ENCODE measurements at places on chromosomes 4 and X.

GRCh38 chrX:87064502-87064901 is 453.1 kb upstream of the KLHL4 start:
- DNase-seq, result no peak

- DNase-seq, result no peak
Observed at GRCh38 chrX:370244-370962, 16.3 kb downstream of the PPP2R3B start.

- DNase-seq, result no peak
Observed at GRCh38 chr4:185513489-185514181, 21.7 kb downstream of the PDLIM3 start.

DNA sequence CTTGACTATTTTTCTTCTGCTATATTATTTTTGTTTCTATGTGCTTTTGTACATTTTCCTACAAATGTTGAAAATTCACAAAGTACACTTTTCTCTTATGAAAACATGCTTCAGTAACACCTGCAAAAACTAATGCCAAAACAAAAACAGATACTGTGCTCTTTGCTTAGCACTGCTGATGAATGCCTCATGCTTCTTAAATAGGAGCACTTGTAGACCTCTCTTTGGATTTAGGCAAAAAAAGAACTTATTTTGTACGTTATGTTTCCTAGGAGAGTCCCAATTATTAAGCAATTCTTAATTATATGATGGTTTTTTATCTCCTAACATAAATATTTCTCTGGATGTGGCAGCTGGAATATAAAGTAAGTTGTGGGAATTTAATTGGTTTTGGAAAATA is 285.0 kb upstream of the ARSJ start:
- DNase-seq, result no peak

DNA sequence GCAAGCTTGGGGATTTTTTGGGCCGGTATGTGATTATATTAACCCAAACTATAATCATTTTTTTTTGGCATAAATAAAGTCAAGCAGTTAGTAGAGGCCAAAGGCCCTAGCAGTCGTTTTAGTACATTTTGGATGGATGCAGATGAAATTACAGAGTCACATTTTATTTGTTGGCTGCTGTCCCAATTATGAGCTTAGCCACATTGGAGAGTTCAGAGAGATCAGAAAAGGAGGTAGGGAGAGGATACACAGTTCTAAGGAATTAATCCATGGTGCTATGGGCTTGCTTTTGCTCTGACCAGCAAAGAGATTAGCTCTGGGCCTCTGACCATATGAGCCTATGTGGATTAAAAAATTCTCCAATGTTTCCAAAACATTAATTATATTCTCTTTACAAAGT is 395.1 kb downstream of the RAPGEF2 start:
- DNase-seq, result no peak

- no peak for DNase-seq
Observed at GRCh38 chr4:106080376-106080775, 185.1 kb downstream of the NPNT start.

- DNase-seq, result no peak
Observed at GRCh38 chr4:115514675-115515074, 401.3 kb upstream of the NDST4 start.

- DNase-seq, result no peak
Observed at GRCh38 chr4:186169945-186170802, 21.2 kb upstream of the CYP4V2 start.

- no peak for DNase-seq
Observed at GRCh38 chr4:123924536-123924935, 527.9 kb downstream of the SPRY1 start.

GRCh38 chr4:3313556-3314228 is 20.9 kb downstream of the RGS12 start:
- no peak for DNase-seq

GRCh38 chr4:95265814-95266740 is 282.7 kb downstream of the UNC5C start:
- DNase-seq, result no peak

GRCh38 chrX:4240541-4241194 is 527.2 kb upstream of the PRKX start:
- DNase-seq, result no peak

DNA sequence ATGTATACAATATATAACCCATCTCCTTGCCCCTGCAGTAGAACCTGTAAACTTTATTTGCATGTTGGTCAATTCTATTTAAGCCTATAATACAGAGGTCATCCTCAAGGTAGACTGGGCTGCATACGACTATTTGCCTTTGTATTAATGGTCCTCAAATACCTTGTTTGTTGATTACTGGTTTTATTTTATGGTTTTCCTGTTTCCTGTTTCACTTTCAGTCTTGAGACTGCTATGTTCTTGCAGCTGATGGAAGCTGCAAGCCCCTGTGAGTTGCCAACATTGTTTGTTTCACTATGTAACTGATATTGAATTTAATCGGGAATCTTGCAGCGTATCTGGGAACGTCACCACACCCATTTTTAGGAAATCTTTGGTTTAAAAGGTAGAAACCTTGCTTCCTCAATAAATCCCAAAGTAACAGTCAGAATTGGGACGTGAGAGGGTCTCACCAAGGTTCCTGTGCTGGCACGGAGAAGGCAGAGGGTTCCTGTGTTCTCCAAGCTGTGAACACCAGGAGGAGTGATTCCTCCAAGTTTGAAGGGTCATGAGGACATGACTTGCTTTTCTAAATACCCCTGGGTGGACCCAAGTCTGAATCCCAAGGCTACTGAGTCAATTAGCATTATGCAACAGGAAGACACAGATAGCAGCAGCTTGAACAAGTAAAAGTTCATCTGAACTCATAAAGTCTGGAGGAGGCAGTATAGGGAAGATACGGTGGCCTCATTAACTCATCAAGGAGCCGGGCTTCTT is 110.6 kb upstream of the PNPLA4 start:
- no peak for DNase-seq

- DNase-seq, result peak; percentile 39
Observed at GRCh38 chr4:112633477-112634235, 3.1 kb downstream of the ZGRF1 start.

GRCh38 chrX:143363419-143363818 is 153.9 kb downstream of the SPANXN3 start:
- DNase-seq, result no peak
